Activated naive CD4-positive, alpha-beta T cell treated with anti-CD3 and anti-CD28 coated beads, Interleukin-2, amount 10 ng/mL, durations not matched to agents 7 days and 5 days (primary cell): ENCODE measurements at places on chromosomes 13 and 19.

DNA sequence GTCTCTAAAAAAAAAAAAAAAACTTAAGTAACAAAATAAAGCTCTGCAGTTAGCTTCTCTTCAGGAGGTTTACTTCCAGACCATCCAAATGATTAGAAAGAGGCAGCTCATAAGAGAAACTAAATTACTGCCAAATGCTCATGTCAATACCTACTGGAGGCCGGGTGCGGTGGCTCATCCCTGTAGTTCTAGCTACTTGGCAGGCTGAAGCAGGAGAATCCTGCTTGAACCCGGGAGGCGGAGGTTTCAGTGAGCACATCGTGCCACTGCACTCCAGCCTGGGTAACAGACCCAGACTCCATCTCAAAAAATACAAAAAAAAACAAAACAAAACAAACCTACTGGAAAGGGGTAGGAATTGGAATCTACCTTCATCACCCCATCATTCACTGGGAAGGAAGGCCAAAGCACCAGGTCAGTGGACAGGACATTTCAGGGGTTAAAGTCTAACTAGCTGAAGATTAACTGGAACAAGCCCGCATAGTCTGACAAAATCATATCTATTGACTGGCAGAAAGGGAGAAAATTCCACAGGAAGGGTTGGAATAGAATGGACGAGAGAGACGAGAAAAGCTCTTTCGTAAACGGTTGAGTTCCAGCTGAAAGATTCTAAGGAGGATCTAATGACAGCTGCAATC lies 1.3 kb downstream of the ZFP14 start:
- no peak for DNase-seq

DNA sequence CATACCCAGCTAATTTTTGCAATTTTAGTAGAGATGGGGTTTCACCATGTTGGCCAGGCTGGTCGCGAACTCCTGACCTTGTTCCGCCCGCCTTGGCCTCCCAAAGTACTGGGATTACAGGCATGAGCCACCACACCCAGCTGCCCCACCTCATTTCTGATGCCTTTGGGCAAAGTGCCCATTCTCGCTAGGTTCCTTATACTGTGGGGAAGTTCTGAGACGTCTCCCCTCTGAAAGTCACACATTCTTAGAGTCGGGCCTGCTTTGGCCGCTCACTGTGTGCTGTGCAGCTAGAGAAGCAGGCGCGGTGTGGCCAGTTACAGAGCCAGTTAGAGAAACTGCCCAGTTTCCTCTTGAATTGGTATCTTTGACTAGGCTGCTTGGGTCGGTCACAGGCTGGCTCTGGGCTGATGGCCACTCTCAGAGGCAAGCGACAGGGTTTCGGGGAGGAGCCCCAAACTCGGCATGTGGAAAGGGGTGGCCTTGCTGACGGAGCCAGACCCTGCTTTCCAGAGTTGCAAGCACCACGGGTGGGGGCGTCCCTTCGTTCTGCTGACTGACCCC lies 18.0 kb downstream of the PRAM1 start:
- no peak for DNase-seq

GRCh38 chr13:112136095-112136494 lies 69.1 kb downstream of the SOX1 start:
- no peak for DNase-seq

GRCh38 chr19:12965017-12965811 lies 4.2 kb upstream of the DAND5 start:
- peak; percentile 87 for DNase-seq

DNA sequence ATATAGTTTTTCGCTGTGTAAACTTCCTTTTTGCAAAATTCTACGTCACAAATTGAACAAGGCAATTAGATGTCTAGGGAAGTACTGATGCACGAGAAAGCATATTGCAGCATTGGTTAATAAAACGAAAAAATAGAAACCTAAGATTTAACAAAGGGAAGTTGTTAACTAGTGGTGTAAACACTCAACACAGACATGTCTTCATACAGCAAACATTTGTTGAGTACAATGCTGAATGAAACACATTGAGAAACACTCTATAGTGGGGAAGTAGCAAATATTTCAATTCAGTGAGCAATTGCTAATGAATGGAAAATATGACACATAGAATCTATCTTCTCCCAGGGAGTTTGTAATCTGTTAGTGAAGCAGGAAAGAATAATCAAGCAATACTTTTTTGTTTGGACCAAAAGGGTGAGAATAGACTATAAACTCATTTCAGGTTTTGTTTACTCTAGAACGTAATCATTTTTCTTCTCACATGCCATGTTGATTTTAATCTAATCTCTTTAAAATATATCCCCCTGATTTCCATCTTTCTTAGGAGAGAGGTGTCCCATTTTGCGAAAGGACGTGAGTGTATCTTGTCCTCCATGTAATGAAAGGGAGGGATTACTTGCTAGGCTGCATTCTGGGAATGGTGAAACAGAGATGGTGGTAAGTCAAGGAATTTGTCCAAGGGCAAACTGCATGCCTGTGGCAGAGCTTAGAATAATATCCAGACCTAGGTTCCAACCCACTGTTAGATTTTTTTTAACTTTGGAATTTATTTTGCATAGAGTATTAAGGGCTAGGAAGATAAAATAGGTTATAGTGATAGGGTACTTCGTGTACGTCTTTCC lies 1.7 kb upstream of the ANKRD10 start:
- DNase-seq, result no peak

GRCh38 chr13:46094478-46094877 lies 10.4 kb downstream of the CPB2 start:
- no peak for DNase-seq

DNA sequence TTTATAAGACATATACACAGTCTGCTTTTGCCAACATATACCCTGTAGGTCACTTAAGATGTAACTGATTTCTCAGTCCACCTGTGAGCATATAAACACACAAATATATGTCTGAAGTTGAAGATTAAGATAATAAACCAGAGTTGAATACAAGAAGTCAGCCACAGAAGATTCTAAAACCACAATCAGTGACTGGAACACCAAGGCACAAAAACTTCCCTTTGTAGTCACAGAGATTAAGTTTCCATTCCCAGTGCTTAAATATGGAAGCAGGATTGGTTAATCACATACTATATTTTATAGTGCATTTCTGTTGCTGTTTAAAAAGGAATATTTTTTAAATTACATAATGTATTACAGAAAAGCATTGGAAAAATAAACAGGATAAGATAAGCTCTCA lies 39.9 kb downstream of the MTMR6 start:
- no peak for DNase-seq

DNA sequence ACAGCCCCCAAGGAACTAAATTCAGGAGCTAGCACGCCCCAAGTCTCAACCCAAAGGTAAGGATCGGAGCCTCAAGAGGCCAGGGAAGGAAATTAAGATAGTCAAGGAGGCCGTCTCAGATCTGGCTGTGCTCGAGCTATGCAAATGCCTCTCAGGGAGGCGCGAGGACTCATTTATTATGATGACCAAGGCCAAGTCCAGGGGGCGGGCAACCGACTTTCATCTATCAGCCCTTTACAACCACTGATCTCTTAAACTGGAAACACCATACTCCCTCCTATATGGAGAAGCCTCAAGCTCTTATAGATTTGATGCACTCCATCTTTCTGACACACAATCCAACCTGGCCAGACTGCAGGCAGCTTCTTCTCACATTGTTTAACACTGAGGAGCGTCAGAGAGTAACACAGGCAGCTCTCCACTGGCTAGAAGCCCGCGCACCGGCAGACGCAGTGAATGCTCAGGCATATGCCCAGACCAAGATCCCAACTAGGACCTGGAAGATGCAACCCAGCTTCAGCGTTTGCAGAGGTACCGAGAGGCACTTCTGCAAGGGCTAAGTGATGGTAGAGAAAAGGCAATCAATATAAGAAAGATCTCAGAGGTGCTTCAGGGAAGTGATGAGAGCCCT lies 9.6 kb upstream of the SLC15A1 start:
- no peak for DNase-seq

DNA sequence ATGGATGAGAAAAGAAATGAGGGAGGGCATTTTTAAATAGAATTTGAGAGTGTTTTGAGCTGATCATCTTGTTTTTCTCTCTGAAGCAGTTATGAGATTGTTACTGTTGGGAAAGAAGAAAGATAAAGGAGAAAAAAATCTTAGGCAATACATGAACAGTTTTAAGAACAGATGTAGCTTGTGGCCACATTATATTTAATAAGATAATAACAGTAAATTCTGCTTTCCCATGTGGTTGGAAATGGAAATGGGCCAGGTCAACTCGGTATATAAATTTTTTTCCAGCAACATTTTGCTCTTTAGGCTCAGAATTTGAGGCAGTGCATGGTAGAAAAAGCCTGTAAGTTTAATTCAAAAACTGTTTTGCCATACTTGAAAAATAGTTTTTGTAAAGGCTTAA lies 118.7 kb downstream of the POSTN start:
- DNase-seq, result no peak

- no peak for DNase-seq
Measured at GRCh38 chr13:33828431-33829129, 10.6 kb downstream of the RFC3 start.

DNA sequence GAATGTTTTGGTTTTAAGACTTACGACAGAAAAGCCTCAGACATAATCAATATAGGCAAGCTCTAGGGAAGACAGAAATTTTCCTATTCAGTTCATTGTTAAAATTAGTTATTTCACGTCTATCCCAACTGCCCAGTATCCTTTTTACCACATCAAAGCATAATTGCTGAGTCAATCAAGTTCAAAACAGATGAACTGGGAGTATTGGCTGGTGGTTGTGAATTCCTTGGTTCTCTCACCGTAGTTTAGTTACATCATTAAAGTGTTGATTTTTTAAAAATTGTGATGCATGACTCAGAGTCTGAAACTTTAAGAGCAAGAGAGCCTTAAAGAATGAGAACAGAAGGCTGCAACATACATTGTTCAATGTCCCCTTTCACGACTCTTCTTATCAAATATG lies 143.3 kb upstream of the FREM2 start:
- no peak for DNase-seq

DNA sequence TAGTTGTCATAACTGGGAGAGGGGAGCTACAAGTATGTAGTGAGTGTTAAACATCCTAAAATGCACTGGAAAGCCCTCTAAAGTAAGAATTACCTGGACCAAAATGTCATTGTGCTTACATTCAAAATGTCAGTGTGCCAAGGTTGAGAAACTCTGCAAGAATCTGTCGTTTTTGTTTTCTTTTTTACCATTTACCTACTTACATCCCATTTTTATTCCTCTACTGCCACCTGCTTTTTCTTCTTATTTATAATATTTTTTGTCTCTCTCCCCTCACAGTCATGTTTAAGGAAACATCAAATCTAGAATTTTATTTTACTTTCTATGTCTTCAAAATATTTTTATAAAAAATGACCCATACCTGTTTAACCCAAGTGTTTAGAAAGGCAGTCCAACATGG lies 226.4 kb downstream of the PCDH17 start:
- DNase-seq, result no peak

GRCh38 chr19:32458500-32459123 lies 53.0 kb downstream of the DPY19L3 start:
- DNase-seq, result no peak

GRCh38 chr13:33547035-33547434 lies 261.5 kb upstream of the STARD13 start:
- no peak for DNase-seq

DNA sequence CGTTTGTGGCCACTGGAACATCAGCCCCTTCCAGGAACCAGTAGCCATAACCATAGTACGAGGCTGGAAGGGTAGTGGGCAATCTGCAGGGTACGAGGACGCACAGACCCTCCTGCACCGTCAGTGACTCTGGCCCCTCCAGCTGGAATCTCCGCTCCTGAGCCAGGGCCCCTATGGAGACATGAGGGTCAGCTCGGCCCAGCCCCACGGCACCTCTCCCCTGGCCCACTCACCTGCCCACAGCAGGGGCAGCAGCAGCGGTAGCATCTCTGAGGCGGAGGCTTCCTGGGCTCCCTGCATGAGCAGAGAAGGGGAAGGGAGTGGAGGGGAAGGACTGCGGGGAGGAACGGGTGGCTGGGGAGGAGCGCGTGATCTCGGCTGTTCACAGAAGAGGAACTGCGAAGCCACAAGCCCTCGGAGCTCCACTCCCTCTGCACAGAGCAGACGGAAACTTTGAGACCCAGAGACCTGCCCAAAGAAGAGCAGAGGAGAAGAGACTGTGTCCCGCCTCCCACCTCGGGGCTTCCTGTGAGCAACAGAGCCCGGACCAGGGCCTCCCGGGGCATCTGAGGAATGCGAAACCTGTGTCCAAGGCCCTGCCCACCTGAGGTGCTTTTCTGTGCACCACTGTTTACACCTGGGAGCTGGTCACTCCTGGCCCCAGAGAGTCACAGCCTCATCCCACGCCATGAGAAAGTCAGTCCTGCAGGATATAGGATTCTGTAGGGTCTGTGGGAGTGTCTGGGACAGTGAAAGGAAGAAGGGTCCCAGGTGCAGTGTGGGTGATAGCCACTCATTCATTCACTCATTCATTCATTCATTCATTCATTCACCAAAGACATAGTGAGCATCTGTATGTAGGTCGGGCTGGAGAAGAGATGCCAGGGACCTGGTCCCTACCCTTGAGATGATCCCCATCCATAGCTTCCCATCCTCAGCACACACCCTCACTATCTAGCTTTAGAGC lies at the start of gene SIGLEC6:
Gene SIGLEC6, minus strand, starts transcription at position 322 of the 967 bp plus-strand sequence. Its CDS starts 22 bp downstream, at position 300.
- DNase-seq, result peak; percentile 41

- DNase-seq, result peak; percentile 59
Measured at GRCh38 chr19:10086591-10087192, 575 bp downstream of the SHFL start.
